ENCODE measurements at places on chromosomes 3 and 15.

- DNase-seq, result no peak
These were observed 130.2 kb upstream of the FEZF2 start for GRCh38 chr3:62503516-62503915.

DNA sequence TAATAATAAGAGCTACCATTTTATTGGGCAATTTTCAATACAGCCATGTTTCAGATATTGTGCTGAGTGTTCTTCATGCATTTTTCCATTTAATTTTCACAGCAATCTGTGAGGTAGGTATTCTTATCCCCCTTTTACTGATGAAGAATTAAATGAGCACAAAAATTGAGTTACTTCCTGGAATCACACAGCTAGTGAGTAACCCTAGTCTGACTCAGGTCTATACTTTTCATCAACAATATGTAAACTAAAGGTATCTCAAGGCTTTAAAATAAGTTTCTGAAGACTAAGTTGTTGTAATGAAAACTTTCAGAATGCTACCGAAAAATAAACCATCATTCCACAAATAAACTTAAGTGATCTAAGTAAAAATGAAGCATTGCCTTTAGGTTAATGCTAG is 22.3 kb downstream of the HACD2 start:
- no peak for DNase-seq

GRCh38 chr3:108469126-108469525 is 41.3 kb downstream of the MYH15 start:
- no peak for DNase-seq

- DNase-seq, result no peak
These were observed 172.2 kb downstream of the ATP10A start for GRCh38 chr15:25690673-25691543.

DNA sequence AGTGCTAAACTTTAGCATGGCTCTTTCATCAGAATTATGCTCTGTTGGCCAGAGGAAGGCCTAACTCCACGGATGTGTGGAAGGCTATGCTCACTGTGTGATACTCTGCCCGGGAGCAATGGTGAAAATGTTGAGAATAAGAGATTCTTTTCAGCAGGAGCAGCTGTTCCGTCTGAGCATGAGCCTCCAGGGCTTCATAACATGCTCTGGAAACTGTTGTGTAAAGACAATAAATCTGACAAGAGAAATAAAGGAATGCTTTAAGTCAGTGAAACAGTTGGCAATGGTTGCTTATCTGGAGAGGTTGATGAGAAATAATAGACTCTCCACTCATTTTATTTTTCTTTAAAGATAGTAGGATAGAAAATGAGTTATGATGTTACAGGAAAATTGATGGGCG is 269.8 kb downstream of the DIPK2A start:
- no peak for DNase-seq

- DNase-seq, result no peak
These were observed 27.9 kb upstream of the TGFBR2 start for GRCh38 chr3:30578479-30578878.

GRCh38 chr3:53103397-53104296 is 26.6 kb downstream of the RFT1 start:
- DNase-seq, result no peak

- DNase-seq, result no peak
These were observed 35.4 kb upstream of the KCNMB3 start for GRCh38 chr3:179286331-179286730.

DNA sequence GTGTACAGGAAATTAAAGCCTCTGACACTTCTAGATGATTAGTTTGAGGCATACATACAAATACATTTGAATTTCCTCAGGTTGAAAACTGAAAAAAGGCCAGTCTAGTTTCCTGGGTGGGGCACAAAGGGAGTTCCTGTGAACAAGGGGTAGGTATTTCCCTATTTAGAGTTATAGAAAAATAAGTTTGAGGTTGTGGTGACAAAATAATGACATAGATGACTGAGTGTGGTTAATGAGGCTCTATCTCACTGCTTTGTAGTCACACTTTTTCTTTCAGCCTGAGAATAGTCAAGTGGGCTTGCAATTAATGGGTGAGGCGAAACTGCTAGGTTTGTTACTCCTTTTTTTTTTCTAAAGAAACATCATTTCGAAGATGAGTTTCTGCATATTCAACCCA is 4.3 kb downstream of the SLCO3A1 start:
- peak; percentile 87 for DNase-seq

DNA sequence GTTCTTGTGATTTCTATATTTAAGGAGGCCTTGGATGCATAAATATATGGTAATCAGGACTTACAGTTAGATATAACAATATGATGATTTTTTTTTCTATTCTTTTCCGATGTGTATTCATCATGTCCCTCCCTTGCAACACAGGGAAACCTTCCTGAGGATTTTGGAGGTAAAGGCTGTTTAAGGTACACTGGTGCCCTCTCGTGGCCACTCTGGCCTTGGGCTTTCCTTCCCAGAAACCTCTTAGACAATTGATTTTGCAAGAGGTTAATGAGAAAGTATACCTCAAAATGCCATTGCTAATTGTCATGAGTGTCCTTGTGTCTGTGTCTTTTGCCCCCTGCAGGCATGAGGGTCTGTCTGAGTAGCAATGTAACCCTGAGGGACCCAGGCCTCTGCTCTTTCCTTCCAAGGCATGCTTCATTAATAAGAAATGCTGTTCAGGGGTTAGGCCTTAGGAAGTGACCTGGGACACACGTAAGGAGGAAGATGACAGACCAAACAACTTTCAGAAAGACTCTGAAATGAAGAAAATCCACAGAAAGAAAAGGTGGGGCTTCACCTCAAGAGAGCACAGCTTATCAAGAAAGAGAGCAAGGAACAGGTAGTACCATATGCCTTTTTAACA is 70.3 kb upstream of the PPP2R3A start:
- peak; percentile 26 for DNase-seq

- no peak for DNase-seq
These were observed 530.6 kb upstream of the IL12A start for GRCh38 chr3:159458010-159458409.

- peak; percentile 39 for DNase-seq
These were observed 41.0 kb downstream of the ABHD2 start for GRCh38 chr15:89129123-89129815.

DNA sequence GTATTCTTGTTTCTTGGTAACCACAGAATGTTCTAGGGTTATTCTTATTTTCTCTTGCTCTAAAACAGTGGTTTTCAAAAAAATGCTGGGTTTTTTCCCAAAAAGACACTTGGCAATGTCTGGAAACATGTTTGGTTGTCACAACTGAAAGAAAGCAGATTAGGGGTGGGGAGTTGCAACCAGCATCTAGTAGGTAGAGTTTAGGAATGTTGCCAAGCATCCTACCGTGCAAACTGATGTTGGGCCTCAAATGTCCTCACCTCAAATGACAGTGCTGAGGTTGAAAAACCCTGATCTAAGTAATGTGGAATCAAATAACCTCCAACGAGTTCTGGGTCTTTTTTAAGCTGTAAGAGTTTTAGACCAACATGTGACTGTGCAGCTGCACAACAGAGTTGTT is 270.5 kb upstream of the STT3B start:
- DNase-seq, result no peak

GRCh38 chr15:95394186-95395067 is 936.1 kb upstream of the NR2F2 start:
- no peak for DNase-seq

DNA sequence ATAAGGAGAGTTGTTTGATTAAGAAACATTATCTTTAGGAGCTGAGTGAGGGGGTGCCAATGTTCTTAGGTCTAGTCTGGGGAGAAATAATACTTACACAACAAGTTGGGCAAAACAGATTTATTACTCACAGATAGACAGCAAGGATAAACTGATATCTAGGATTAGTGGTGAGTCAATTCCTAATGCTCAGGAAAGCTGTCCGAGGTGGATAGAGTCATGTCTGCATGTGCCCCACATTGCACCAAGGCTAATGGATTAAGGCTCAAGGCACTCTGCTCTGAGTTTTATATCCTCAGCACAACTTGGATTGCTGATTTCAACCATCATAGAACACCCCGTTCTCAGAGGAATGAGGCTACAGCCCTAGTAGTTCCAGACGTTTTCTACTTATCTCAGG is 1042.3 kb downstream of the OTOL1 start:
- no peak for DNase-seq

GRCh38 chr3:49460188-49460890 is 9.7 kb upstream of the DAG1 start:
- no peak for DNase-seq

- DNase-seq, result no peak
These were observed 51.9 kb downstream of the CA12 start for GRCh38 chr15:63329567-63330350.

- DNase-seq, result peak; percentile 23
These were observed 5.5 kb downstream of the CSRNP1 start for GRCh38 chr3:39147711-39148434.

- no peak for DNase-seq
These were observed 12.3 kb downstream of the NUDT16 start for GRCh38 chr3:131393868-131394267.

DNA sequence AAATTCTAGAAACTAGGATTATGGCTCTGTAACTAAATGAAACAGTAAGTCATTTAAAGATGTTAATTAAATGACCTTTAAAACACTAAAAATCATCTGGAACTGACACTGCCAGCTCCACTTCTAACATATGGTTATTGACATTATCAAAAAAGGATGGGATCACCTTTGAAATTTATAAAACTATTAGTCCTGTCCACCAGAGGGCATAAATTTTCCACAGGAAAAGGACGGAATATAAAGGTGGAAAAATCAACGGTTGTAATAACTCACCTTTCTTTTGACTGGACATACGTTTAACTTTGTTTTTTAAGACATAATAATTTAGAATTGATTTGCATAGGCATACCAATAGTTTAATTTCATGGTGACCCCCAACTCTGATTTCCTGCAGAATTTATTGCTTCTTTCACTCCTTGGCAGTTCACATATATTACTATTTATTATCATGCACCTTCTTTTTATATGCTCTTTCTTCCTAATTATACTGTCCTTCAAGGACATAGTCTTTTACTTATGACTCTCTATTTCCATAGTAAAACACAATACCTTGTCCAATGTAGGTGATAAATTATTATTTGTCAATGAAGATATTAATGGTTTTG is 345.7 kb downstream of the CADM2 start:
- DNase-seq, result no peak

DNA sequence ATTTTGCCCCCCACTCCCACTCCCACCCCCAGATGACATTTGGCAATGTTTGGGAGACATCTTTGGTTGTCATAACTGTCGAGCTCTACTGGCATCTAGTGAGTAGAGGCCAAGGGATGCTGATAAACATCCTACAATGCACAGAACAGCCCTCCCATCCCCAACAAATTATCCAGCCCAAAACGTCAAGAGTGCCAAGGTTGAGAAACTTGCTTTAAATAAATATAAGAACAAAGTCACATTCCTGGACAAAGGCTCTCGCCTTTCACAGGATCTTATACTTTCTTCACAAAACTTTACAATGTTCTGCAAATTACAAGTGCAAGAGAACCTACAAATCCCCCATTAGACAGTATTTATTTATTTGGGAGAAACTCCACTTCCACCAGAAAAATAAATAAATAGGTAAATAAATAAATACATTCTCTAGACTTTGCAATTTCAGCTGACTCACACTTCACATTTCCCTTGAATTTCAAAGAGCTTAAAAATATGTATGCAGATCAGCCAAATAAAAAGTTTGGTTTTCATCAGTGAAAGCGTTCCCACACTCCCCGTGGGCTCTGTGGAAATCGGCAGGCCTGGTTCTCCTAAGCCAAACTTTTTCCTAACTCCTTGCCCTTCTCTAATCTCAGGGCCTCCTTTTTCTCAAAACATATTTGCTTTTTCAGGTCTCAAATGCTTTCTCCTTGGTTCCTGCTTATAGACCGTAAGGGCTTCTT is 12.7 kb upstream of the CPA3 start:
- no peak for DNase-seq

GRCh38 chr3:119598410-119599098 is 869 bp downstream of the PLA1A start:
- DNase-seq, result no peak

DNA sequence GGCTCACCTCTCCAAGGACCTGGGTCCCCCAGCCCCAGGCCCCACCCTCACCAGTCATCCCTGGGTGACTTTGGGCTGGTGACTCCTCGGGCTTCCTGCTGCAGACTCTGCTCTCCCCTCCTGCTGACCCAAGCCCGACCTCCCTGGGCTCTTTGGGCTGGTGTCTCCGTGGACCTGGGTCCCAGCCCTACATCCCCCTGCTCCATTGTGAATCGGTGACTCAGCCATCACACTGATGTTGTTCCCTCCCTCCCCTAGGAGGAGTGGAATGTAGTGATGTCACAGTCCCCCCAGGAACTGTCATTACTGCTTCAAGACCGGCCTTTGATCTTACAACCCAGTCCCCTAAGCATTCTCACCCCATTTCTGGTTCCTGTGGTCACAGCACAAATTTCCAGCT is 83.7 kb downstream of the ADAMTS7 start:
- DNase-seq, result no peak

- DNase-seq, result no peak
These were observed 114.3 kb downstream of the DIPK2A start for GRCh38 chr3:144085964-144086363.

GRCh38 chr3:149342413-149343380 is 9.3 kb upstream of the TM4SF18 start:
- no peak for DNase-seq

DNA sequence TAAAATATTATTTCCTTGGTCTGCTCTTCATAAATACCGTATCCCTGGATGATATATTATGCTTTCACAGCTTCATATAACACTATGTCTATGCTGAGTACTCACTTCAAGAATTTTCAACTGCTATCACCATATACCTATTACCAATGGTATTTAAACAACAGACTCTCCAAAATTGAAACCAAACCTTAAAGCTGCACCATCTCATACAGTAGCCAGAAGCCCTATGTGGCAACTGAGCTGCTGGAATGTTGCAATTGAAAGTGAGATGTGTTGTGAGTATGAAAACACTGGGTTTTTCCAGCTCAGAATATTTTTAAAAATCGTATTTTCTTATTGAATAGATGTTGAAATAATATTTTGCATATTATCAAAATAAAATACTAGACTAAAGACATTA is 130.1 kb upstream of the GOLGA6L6 start:
- no peak for DNase-seq

- DNase-seq, result no peak
These were observed 43.2 kb downstream of the DNAH1 start for GRCh38 chr3:52359116-52359855.

DNA sequence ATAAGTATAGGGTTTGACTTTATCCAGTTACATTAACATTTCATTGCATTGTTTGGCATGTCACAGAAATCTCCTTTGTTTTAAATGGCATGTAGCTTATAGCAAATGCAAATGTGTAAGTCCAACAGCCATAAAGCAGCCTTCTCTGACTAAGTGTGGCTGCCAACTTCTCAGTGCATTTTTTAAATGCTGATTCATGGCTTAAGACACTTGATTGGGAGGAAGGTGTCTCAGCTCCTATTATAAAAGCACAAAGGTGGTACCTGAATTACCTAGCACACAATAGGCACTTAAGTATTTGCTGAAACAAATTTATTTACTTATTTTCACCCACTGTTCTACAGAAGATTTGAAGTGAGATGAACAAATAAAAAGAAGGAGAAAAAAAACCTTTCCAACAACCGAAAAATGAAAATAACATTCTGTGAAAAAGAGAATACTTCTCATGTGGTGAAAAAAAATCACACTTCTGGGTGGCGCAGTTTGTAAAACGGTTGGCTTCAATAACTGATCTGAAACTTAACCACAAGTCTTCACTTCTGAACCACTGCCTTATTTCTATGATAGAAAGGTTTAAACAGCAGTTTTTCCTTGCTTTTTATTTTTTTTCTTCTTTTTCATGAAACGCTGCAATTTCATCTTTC is 105.5 kb upstream of the ICE2 start:
- peak; percentile 66 for DNase-seq

- no peak for DNase-seq
These were observed 13.7 kb upstream of the GRIP2 start for GRCh38 chr3:14553871-14554270.

- DNase-seq, result no peak
These were observed 20.0 kb downstream of the MYO1E start for GRCh38 chr15:59352683-59353082.

Measured in CD4-positive, alpha-beta T cell treated with Interleukin-15 for 4 hours (primary cell).